ENCODE measurements at places on chromosomes 2 and 18. TPM values are rescaled to one million over a fixed set of nuclear protein-coding genes. Genes with fewer than 3 reads are reported as not detected.
A peak's percentile ranks its signal among the peaks of the same experiment; 100 is the strongest.

GRCh38 chr2:112947374-112947773 is 30.4 kb upstream of the IL36G start:
- no peak for DNase-seq

DNA sequence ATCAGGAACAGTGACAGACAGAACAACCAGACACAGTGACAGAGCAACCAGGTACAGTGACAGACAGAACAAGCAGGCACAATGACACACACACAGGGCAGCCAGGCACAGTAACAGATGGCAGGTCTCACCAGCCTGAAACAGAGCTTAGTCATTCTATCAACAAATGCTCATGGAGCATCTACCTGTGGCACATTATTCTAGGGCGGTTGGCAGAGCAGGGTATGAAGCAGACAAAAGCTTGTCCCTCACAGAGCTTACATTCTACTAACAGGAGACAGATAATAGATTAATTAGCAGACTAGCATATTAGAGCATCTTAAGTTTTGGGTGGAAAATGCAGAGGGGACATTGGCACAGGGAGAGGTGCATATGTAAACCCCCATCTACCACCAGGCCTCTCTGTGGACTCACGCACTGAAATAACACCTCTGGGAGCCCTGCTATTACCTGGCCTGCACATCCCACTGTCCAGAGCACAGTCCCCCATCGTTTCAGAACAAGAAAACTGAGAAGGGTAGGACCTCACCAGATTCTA is 64.1 kb upstream of the RAB6C start:
- DNase-seq: no peak

The TAF4B gene
- total RNA-seq: 0.86 TPM

The C2orf15 gene
- not detected for total RNA-seq

- no peak for DNase-seq
These were observed 286.5 kb downstream of the CPS1 start for GRCh38 chr2:210842896-210843295.

The CTNNA2 gene
- not detected for total RNA-seq

- no peak for DNase-seq
These were observed 344.0 kb downstream of the SOX11 start for GRCh38 chr2:6036211-6036610.

- DNase-seq: peak; percentile 14
These were observed 30.9 kb downstream of the SMCHD1 start for GRCh38 chr18:2686349-2686968.

DNA sequence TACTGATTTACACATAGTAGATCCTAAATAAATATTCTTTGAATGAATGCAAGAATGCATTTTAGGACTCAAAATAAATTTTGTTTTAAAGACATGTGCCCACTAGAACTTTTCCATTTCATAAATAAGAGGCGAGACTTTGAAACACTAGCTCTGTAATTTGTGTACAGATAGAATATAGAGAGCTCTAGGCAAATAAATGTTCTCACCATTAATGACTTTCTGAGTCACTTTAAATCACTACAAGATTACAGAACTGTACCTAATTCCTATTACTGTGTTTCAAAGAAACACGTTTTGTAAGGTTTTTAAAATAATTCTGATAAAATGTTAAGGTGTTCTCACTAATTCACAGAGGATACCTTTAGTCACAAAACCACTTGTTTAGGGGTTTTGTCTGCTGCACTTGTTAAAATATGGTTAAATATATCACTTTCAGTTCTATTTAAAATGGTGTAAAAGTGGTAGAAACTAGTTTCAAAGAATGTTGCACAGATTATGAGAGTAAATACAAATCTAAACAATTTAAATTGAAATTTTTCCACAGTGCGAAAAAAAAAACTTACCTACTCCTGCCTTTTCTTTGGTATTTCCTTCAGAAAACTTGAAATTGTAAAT is 158.7 kb upstream of the ZC3H15 start:
- no peak for DNase-seq

DNA sequence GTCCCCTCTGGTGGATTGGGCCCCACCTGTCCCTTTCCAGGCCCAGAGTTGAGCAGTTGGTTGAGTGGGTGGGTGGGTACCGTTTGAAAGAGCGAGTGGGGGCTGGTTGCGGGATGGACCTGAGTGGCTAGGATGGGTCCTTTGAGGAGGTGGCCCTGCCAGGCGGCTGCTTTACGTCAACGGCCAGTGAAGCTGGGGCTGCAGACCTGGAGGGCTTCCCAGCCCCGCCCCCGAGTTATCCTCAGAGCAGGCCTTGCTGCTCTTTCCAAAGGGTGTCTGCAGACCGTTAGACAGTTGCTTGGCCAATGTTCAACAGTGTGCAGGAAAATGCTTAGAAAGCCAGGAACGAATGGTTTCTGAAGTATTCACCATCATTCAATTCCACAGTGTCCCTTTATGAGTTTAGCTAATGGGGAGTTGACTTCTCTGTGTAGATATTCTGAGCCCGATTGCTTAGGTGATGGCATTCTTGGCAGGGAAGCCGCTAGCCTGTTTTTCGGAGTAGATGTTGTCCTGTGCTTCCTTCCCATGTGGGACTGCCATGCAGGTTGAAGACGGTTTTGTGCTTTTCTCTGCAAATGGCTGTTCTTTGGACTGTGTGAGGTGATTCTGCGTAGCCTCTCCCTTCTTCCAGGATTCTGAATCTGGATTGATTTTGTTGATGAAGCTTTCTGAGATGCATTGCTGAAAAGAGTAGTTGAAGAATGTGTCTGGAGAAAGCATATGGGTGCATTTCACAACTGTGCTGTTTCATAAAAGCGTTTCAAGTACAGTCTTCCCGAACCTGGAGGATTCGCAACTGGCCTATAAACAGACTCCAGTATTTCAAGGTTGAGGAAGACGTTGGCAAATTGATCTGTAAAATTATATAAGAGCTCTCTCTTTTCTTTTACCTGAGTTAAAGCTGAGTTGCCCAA is 45.8 kb downstream of the LDLRAD4 start:
- DNase-seq: no peak

DNA sequence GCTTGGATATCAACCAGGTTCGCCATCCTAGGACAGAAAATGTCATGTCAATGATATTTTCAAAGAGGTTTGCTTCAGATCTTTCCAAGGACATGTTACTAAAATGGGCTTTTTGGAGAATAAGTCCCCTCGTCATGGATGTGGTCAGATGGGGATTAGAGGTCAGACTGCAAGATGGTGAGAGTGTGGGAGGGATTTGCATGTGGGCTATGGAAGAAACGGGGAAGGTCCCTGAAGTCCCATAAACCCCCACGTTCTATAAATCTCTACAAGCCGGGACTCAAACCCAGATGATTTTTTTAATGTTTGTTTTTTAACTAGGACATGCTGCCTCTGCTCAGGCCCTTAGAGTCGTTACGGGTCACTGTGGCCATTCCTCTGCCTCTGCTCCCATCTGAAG is 37.7 kb upstream of the IGFBP5 start:
- DNase-seq: no peak

- DNase-seq: peak; percentile 33
These were observed 16.8 kb upstream of the LYPD6 start for GRCh38 chr2:149313512-149313972.

DNA sequence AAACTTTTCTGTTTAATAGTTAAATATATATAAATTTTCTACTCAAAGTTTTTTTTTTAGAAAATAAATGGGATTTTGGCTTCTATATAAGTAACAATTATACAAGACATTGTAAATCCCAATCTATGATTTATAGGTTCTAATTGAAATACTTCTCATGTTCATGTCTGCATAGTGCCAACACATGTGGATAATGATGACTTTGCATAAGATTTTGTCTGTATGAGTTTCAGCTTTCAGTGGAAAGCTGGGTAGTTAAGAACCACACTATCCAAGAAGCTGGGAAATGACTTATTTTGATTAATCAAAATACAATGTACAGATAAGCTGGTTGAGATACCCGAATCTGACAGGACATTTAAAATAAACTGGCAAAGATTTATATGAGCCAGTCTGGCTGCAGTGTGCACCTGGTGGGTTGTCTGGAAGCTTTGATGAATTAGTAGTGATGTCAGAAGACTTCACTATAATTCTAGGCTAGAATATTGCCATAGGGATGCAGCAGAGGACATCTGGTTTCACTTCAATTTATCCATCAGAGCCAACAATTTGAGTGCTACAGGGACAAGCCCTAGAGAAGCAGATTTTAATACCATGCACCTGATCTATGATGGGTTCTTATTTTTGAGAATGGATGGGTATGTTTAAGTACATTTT is 45.4 kb downstream of the EML6 start:
- no peak for DNase-seq

The SERPINB2 gene
- 22.9 TPM for total RNA-seq

DNA sequence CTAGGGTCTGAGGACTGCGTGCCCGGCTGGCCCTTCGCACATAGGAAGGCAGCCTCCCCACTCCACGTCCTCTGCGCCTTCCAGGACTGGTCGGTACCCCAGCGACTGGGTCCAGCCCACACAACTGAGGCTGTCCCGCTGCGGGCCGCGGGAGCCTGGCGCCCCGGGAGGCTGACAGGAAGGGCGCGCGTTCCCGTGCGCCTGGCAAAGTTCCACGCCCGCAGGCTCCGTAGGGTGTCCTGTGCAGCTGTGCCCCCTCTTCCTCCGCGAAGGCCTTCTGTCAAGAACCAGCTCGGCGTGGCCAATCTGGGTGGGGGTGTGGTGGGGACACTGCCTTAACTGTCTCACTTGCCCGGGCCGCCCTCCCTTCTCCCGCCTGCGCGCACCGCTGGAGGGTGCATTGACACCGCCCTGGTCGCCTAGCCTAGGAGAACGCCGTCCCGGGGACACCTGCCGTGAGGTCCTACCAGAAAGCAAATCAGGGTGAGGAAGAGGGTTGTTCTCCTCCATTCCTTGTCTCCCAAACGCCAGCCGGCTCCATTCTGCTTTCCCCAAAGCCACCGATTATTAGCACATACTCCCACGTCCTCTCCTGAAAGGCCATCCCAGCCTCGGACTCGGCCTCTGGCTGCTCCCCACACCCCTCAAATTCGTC is 618 bp upstream of the LYPD1 start:
- no peak for DNase-seq

GRCh38 chr2:172710584-172711047 is 25.0 kb upstream of the RAPGEF4 start:
- peak; percentile 52 for DNase-seq

The FBXO36 gene
- total RNA-seq: 3.9 TPM

The DNAH7 gene
- total RNA-seq: under 0.01 TPM

DNA sequence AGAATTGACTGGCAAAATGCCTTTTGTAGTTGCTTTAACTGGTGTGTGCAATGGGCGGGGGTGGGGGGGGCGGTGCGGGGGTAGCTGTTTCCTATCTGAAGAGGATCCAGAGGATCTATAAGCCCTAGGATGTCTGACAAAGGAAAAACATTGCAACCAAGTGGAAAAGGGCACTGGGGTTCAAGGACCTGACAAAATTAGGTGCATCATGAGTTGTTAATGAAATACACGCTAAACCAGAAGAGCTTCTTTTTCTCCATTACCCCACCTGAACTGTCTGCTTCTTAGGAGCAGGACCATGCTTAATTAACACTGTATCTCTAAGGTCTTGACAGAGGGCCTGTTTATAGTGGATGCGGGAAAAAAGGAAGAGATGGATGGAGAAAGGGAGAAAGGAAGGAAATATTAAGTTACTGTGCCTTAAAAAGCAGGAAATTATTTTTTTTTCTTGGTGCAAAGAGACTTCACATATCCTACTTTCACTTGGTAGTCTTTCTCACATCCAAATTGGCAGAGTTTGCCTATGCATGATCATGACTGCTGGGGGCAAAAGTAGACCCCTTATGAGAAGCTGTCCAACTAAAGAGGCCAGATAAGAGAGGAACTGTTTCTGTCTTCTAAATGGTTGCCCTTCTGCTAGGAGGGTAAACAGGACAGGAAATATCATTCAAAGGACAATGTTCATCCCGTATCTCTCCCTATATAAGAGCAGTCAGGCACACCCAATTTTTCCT is 4.6 kb downstream of the RND3 start:
- DNase-seq: peak; percentile 38

DNA sequence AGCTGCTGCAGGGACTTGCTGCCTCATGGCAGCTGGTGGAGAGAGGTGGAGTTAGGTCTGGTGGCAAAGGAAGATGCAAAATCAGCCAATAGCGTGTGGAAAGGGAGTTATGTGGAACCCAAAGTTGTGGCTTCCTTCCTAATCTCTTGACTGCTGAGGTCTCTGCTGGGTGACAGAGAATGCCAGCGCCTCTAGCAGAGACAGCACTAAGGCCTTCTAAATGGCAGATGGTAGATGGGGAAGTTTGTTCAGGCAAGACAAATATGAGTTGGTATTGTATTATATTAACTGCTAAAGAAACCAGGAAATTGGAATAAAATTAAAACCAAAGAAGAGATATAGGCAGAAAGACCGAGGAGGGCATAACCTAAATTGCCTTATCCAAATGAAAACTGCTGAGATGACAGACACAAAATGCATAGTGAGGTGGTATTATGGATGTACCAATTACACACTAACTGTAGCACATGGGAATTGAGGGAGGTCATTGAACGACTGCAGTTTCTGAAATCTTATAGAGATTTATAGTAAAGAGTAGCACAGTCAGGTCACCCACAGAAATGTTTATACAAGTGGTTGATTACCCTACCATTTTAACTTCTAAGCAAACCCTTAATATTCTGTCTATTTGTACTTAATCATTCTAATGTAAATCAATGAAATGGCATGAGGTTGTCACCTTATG is 246.6 kb upstream of the SESTD1 start:
- DNase-seq: no peak

The CASP8 gene
- total RNA-seq: 22.0 TPM

The LRRC30 gene
- not detected for total RNA-seq

DNA sequence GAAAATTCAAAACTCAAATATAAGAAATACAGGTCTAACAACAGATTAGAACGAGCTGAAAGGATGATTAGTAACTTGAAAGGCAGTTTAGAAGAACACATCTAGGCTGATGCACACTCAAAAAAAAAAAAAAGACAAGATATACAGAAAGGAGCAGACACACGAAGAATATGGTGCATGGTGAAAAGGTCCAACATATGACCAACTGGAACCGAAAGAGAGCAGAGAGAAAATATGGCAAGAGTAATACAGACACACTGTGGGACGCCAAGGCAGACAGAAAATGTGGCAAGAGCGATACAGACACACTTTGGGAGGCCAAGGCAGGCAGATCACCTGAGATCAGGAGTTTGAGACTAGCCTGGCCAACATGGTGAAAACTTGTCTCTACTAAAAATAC is 39.8 kb downstream of the NDUFA10 start:
- no peak for DNase-seq

The CTAGE1 gene
- total RNA-seq: 0.43 TPM

The CFC1 gene
- total RNA-seq: not detected

DNA sequence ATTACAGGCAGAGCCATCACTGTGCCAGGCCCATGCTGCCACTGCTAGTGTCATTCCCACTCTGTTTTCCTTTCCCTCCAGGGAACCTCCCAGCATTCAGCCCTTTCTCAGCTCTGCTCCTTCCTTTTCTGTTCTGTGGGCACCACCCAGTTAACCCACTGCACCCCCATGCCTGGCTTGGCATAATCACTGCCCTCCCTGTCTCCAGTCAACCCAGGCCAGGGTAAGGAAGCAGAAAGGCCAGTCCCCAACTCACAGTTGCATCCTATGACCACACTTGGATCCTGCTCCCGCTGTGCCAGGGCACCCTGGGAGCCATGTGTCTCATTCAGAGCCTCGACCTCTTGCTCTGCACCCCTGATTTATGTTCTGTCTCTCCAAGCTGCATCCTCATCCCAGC is 32.2 kb downstream of the DPYSL5 start:
- no peak for DNase-seq

The SYT4 gene
- not detected for total RNA-seq

Data from fibroblast of villous mesenchyme (primary cell).